ENCODE measurements at places on chromosomes 7 and 10. TPM values are rescaled to one million over a fixed set of nuclear protein-coding genes. Genes with fewer than 3 reads are reported as not detected.

ZKSCAN1 gene
- 38.8 TPM for total RNA-seq

TAS2R41 gene
- total RNA-seq = not detected

ATG9B gene
- under 0.01 TPM for total RNA-seq

BBS9 gene
- total RNA-seq = 15.2 TPM

ADD3 gene
- total RNA-seq = 693 TPM

NUTM2A gene
- total RNA-seq = 0.09 TPM

WNT8B gene
- total RNA-seq = not detected

CAMK2B gene
- not detected for total RNA-seq

MACC1 gene
- under 0.01 TPM for total RNA-seq

VAX1 gene
- total RNA-seq = not detected

EIF5AL1 gene
- total RNA-seq = 0.17 TPM

ARHGEF35 gene
- total RNA-seq = under 0.01 TPM

C10orf62 gene
- not detected for total RNA-seq

SLC26A4 gene
- total RNA-seq = 3.4 TPM

FAM20C gene
- 1.3 TPM for total RNA-seq

LIPF gene
- total RNA-seq = not detected

NUTM2D gene
- total RNA-seq = 1.1 TPM

CC2D2B gene
- total RNA-seq = 0.17 TPM

Measured in dermis lymphatic vessel endothelial cell (primary cell).